ENCODE measurements at places on chromosomes 1 and 21.
A peak's percentile ranks its signal among the peaks of the same experiment; 100 is the strongest.

GRCh38 chr1:172139196-172139595, 281.3 kb upstream of the C1orf105 start:
- DNase-seq, result no peak

GRCh38 chr1:154241703-154242351, 21.1 kb downstream of the UBAP2L start:
- no peak for DNase-seq

- DNase-seq, result no peak
Measured at GRCh38 chr1:14746393-14746792, 147.9 kb downstream of the KAZN start.

DNA sequence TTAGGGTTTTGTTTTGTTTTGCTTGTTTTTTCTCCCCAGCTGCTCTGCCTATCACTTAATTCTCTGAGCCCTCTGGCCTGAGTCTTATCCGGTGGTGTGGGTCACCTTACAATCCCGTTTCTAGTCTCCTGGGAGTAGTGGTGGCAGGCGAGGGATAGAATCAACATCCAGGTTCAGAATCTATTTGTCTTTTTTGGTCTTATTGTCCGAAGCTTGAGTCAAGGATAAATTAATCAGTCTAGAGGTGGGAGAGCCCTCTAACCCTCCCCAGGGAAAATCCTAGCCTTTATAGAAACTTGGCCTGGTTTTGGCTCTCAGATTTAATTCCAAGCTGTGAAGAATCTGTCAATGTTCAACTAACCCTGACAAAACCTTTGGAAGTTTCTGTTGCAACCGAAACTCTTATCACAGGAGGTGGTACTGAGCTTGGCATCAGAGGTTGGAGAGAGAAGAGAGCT, 246.3 kb downstream of the FGGY start:
- DNase-seq, result no peak

DNA sequence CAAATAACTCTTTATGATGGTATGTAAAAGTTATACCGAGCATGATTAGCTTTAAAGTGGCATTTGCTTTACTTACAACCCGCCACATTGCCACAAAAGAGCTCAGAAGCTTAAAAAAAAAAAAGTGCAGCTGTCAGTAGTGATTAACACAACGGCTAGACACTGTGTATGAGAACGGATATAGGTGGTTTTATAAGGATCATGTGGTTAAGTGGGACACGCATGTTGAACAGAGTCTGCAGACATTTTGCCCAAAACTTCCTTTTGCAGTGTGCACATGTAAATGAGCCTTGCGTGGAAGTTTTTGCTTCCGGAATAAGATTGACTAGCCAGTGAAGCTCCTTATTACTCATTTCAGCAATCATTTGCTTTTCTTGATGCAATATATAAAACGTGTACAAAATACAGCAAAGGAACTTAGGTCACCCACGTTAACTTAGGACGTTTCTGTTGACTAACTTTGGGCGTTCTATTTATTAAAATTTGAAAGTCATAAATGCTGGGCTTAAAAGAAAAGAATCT, 58.7 kb upstream of the RGS1 start:
- DNase-seq, result peak; percentile 45

DNA sequence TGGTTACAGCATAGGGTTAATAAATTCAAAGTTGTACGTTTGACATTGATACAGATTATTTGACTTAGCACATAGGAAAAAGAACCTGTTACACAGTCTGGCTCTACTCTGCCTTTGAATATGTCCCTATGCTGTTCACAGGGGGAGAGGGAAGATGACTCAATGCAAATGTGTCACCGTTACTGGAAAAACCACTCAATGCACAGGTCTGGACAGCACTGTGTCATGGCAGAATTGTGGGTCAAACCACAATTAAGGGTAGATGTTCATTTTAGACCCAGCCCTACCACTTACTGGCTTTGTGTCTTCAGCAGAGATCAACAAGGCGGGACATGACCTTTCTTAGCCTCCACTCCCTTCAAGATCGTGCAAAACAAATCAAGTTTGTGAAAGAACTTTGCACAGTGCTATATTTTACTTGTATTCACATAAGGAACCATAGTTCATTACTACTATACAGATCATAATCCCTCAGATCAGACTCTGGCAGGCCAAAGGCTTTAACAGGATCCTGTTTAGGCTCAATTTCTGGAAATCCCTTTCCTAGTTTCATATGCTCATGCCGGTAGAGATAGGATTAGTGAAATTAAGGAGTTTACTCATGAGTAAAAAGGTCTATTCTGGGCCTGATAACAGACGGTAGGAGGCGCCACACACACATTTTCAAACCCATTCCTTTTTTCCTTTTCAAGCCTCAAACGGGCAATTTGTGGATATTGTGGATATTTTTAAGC, 22.1 kb downstream of the EIF2D start:
- peak; percentile 64 for DNase-seq

- peak; percentile 75 for DNase-seq
Measured at GRCh38 chr1:175338387-175339135, 146.0 kb upstream of the KIAA0040 start.

DNA sequence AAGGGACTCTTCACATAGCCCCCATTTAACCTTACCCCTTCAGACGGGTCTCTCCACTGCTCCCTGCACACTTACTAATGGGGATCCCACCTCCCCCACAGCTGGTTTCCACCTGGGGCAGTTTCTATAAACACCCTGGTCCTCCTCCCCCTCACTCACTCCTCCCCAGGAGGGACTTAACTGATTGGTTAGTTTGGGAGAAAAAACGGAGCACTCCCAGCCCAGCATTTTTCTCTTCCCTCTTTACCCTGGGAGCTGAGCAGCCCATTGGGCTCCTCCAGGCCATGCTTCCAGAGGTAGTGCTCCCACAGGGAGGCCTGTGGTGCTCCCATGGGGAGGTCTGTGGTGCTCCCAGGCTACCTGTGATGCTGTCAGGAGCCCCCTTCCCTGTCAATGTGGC, 93.7 kb downstream of the MIS18A start:
- DNase-seq, result no peak

DNA sequence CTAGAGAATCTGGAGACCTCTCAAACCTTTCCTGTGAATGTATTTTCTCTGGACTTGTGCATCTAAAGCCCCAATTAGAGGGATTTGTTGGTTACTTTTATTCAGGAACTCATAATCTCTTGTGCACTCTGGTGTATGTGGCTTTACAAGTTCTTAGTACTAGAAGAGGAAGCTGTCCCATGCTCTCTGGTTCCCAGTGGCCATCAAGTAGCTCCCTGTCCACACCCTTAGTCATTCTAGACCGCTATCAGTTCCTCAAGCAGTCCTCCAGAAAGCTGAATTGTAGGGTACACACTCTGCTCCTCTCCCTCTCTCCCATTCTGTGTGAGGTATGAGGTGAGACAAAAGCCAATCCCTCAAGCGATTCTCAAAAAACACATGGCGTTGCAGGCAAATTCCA, 470.3 kb downstream of the PTPRC start:
- no peak for DNase-seq

- no peak for DNase-seq
Measured at GRCh38 chr1:66648901-66649595, 103.2 kb upstream of the DYNLT5 start.

DNA sequence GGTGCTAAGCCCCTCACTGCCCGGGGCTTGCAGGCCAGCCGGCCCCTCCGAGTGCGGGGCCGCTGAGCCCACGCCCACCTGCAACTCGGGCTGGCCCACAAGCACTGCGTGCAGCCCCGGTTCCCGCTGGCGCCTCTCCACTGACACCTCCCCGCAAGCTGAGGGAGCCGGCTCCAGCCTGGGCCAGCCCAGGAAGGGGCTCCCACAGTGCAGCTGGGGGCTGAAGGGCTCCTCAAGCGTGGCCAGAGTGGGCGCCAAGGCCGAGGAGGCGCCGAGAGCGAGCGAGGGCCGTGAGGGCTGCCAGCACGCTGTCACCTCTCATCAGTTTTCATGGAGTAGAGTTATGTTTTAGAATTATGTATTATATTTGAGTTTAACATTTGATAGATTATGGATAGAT, 176.5 kb upstream of the FAM78B start:
- DNase-seq, result no peak

- no peak for DNase-seq
Measured at GRCh38 chr1:180633057-180634056, 1.5 kb downstream of the XPR1 start.

DNA sequence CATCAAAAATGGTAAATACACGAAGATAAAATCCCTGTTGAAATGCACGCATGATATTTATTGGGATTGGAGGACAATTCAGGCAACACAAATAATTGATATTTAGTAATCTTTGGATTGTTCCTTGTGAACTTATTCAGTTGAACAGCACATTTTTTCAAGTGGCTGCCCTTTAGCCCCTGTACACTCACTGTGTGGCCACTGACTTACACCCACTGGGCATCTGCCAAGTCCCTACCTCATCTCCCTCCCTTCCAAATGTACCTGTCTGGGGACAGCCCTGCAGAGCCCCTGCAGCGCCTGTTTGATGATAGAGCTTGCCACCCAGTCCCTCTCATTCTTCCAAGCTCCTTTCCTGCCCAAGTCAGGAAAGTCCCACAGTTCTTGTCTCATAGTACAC, 154.3 kb downstream of the GLUL start:
- DNase-seq, result no peak

DNA sequence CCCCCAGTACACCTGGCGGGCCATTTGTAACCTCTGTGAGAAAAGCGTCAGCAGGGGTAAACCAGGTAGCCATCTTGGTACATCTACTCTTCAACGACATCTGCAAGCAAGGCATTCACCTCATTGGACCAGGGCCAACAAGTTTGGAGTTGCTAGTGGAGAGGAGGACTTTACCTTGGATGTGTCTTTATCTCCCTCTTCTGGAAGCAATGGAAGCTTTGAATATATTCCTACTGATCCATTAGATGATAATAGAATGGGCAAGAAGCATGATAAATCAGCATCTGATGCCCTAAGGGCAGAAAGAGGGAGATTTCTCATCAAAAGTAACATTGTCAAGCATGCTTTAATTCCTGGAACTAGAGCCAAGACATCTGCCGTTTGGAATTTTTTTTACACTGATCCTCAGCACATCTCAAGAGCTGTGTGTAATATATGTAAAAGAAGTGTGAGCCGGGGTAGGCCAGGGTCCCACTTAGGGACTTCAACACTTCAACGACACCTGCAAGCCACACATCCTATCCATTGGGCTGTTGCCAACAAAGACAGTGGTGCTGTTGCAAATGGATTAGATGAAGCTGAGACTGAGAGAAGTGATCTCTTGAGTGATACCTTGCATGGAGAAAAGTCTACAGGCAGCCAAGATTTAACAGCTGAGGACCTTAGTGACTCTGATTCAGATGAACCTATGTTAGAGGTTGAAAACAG, 2.7 kb downstream of the ZBED6 start:
- no peak for DNase-seq

DNA sequence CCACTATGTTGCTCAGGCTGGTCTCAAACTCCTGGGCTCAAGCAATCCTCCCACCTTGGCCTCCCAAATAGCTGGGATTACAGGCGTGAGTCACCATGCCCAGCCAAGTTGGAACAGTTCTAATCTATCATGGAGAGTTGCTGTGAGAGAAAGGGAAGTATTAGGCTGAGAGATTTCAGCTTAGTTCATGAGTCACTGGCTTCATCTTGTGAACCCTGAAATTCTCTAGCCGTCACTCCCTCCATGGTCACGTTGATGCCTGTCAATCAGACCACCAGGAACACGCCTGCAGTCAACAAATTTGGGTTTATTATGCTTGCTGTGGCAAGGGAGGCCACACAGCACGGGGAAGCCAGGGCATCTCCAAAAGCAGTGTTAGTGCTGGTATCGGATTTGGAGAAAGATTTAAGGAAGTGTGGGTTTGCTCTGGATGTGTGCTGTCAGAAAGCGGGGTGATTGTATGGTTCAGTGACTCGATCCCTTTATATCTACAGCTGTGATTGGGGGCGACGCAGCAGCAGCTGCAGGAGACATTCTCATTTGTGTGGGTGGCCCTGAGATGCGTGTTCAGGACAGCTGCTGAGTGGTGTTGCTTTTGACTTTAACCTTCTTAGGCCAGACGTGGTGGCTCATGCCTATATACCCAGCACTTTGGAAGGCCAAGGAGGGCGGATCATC, 18.7 kb downstream of the UQCRHL start:
- no peak for DNase-seq

DNA sequence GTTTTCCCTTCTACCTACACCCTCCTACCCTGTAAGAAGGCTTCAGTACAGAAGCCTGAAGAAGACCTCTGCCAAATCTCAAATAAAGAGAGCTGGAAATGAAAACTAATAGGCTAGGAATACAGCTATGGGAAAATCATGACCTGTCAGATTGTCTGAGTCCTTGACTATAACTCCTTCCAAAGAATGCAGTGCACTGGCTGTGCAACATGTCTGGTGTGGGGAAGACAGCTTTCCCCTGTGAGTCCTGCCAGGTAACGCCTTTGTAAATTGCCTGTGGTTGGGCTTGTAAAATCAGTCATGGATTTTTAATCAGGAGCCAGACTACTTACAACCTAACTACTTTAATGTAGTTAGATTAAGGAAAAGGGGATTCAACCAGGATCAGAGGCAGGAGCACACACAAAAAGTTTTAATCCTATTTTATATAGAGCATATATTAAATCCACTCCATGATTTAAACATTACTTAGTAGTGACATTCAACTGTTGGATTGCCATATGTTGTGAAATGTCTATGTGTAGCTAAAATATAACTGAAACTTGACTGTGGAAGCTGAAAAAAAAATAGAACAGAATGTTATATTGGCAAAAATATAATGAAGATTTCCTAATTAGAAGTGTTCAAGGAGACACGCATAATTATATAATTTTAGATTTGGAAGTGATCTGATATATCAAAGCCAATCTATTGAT, 1667.8 kb downstream of the KCNT2 start:
- no peak for DNase-seq

- no peak for DNase-seq
Measured at GRCh38 chr1:205826995-205827394, 14.0 kb upstream of the SLC41A1 start.

GRCh38 chr1:241351841-241352240, 5.2 kb downstream of the RGS7 start:
- DNase-seq, result no peak

GRCh38 chr1:55153031-55153430, 62.1 kb downstream of the USP24 start:
- DNase-seq, result no peak

DNA sequence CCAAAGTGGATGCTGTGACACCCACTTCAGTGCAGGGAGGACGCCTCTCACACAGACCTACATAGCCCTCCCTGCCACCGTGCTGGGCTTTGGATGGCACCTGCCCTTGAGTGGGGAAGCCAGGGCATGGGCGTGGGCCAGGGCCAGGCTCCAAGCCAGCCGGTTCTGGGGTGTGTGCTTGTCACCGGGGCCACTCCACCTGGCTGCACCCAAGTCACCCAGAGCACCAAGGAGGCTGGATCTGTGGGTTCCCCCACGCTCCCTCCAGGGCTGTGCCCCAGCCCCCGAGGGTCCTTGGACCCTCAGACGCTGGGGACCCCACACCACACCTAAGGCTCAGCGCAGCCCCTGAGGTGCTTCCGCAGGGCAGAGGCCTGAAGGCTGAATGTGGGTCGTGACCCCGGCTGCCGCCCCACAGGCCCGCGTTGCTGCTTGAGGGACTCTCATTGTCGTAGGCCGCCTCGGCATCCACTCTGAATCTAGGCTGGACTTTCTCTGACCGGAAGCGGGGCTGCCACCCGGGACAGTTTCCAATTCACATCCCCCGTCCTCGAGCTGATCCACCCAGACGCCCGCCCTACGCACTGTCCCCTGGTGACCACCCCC, 1.5 kb downstream of the MXRA8 start:
- no peak for DNase-seq

- no peak for DNase-seq
Measured at GRCh38 chr1:9595156-9595967, 6.7 kb downstream of the TMEM201 start.

- DNase-seq, result no peak
Measured at GRCh38 chr1:196181594-196181878, 426.7 kb downstream of the KCNT2 start.

- no peak for DNase-seq
Measured at GRCh38 chr1:215569986-215570824, 3.1 kb downstream of the KCTD3 start.

GRCh38 chr1:245832771-245833527, 674.1 kb downstream of the SMYD3 start:
- no peak for DNase-seq

Data from activated T-cell treated with anti-CD3 and anti-CD28 coated beads, Interleukin-2, amount 50 U/mL, for 48 hours (primary cell).